ENCODE measurements at places on chromosomes 1 and 21.

DNA sequence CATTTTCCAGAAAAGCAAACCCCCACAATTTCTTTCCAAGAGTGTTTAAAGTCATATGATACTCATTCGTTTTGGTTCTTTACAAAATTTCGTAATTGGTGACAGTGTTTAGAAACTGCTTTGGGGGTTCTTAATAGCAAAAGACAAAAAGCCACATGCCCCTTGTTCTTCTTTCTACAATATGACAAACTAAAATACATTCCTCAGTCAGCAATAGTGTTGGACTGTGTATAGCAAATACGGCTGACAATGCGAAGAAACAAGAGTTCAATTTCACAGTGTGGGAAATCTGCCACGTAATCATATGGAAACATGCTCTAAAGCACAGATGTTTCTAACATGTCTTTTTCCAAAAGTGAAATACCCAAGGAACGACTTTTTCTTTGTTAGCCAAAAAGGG lies 7.6 kb upstream of the IFNAR1 start:
- DNase-seq = no peak

- peak; percentile 25 for DNase-seq
Observed at GRCh38 chr1:166119471-166119965, 47.3 kb downstream of the FAM78B start.

DNA sequence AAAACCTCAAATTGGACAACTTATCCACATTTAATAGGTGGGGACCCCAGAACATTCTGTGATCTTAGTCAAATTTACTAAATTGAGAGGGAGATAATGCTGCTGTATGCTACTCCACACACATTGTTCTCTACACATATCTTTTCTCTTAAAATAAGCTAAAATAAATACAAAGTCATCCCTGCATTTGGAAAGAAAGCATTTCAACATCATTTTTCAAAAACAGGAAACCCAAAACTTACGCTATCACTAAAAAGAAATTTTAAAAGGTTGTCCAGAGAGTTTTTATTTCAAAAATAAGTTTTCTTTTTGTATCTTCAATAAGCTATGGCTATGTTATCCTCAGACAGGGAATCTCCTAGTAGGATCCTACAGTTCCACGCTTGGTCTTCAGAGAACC lies 19.5 kb upstream of the OR6N2 start:
- no peak for DNase-seq

DNA sequence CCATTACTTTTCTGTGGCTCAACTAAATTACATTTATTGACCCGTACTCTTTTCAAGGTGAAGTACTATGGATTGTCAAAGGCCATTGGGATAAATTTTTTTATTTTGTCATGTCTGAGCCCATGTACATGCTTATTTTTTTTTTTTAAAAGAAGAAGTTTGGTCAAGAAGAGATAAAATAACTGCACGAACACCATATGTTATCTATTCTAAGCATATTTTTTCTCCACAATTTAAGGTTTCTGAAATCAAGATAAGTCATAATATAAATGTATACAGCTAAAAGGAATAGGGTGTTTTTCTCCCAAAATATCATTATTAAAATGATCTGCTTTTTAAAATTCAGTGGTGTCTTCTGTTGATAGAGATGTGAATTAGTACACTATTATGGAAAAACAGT lies 35.0 kb upstream of the SH2D1B start:
- DNase-seq = no peak

GRCh38 chr1:203252678-203253077 lies 23.2 kb upstream of the CHIT1 start:
- DNase-seq = no peak

- no peak for DNase-seq
Observed at GRCh38 chr1:99504287-99504686, 141.6 kb upstream of the PALMD start.

- no peak for DNase-seq
Observed at GRCh38 chr1:39816415-39817090, 27.9 kb upstream of the BMP8B start.

DNA sequence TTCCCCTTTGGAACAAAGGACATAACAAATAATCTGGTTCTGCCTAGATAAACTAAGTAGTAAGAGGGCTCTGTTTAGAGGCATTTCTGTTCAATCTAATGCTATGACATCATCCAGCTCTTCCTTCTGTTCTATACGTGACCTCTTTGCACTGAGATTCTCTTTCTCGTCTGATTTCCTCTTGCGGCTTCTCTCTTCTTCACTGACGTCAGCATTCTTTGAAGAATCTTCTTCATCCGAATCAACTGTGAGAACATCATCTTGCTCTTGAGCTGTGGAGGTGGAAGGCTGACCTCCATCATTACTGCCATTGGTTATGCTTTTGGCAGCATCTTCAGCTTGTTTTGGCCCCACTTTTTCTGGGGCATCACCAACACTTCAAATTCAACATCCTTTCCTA lies 130.4 kb downstream of the HS2ST1 start:
- DNase-seq = no peak

DNA sequence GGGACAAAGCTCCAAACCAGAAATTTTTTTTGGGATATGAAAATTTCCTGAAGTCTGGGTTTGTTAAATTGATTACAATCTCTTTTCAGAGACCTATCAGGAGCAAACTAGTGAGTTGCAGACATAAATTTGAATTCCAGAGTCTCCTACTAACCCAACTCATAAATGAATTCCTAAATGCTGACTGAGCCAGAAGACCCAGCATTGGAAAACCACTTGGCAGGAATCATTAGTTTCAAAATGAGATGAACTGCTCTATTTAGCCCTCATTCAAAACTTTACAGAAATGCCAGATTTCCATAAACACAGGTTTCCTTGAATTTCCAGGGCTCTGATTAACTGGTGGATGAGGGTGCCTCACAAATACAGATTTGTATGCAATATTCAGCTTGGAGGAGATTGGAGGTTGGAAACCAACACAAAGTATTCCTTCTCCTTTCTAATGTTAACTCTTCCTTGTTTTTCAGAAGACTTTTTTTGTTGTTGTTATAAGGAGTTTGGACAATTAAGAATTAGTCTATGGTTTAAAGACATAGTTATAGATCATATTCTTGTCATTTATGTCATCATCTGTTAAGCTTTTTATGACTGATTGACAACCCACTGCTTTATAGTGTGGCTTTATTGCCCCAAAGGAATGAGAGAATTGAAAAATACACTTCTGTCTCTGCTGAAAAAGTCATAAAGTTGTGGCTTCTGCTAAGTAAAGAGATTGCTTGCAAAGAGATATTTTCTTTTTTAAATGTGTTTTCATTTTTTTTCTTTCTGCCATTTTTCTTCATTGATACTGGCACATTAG lies 222.8 kb downstream of the HLX start:
- no peak for DNase-seq

DNA sequence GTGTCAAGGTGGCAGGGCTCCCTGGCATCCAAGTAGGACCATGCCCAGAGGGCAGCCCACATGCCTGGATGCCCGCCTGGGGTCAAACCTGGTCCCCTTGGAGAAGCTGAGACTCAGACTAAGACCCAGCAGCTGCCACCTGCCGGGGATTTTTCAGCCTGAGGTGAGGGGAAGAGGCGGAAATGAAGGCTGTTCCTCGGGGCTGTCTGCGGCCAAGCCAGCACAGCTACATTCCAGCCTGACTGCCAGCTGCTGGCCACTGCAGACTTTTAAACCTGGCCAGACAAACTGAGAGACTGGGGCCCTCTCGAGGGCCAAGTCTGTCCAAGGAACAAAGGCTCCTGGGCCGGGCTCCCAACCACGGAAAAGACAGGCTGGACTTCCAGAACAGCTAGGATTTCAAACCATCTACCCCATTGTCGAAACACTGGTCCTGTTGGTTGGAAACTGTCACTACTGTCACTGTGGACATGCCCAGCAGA lies 21.9 kb upstream of the PLEKHG5 start:
- DNase-seq = no peak

DNA sequence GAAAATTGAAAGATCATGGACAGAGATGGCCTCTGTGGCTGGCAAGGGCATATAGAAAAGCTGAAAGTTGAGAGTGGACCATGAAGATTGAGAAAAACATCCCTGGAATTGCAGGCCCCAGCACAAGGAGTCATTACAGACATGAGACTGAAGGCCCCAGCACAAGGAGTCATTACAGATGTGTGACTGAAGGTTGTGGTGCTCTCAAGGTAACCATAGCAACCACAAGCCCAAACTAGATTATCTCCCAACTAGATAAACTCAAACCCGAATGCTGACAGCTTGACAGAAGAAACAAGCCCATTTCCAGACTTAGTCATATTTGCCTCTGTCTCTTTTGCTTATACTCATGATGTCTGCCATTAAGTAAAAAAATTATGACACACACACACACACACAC lies 1252.1 kb upstream of the ADGRL4 start:
- no peak for DNase-seq

GRCh38 chr1:16409536-16410152 lies 27.6 kb downstream of the SPATA21 start:
- no peak for DNase-seq

- no peak for DNase-seq
Observed at GRCh38 chr1:19435851-19436455, 49.4 kb downstream of the CAPZB start.

DNA sequence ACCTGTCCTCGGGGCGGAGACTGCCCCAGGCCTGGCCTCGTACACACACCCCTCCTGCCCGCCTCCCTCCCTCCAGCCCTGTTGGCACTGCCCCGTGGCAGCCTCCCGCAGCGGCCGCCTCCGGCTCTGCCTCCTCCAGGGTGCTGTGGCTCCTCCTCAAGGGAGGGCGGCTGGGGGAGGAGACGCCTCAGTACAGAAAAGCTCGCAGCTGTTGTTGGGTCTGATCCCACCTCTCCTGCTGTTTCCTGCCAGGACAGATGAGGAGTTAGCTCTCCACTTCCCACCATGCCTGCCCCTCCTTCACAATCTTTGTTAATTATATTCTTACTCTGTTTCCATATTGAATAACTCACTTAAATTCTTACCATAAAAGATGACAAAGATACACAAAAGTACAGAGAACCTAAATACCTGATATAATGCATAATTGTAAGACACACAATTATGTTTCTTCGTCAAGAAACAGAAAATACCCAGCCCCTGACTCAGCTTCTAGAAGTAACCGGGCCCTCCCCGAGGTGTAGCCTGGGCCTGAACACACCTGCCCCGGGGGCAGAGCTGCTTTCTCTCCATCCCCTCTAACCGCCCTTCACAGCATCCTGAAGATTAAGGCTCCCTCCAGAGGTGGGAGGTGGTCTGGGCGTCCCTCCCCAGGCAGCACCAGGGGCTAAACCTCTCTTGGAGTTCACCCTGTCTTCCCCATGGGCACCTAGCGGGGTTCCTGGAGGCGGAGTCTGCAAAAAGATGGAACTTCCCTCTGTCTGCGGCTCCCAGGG lies 30.6 kb upstream of the COL6A1 start:
- peak; percentile 35 for DNase-seq

- DNase-seq = no peak
Observed at GRCh38 chr21:42939582-42940413, 14.4 kb upstream of the ERVH48-1 start.

DNA sequence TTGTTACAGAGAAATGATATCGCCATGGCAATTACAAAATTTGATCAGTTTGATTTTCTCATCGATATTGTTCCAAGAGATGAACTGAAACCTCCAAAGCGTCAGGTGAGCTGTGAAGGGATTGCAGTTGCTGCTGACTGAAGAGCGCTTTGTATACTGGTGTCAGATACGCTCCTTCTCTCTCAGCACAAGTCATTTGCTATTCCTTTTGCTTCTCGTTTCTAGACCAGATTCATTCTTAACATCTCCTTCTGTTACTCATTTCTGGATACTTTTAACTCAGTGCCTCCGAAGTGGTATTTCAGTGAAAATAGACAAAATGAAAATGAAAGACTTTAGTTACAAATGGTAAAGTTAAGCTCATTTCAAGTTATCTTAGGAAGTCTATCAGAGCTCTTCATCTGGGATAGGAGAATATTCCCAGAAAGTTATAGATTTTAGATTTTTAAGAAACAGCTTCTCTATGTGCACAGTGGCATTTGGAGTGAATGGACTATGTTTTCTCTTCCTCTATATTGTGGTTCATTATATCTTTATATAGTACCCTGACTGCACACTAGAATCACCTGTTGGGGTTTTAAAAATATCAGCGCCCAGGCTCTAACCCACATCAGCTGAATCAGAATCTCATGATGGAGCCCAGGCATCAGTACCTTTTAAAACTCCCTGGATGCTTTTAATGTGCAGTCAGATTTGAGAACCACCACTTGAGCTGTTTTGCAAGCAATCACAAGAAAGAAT lies 30.3 kb upstream of the KCNQ4 start:
- no peak for DNase-seq

DNA sequence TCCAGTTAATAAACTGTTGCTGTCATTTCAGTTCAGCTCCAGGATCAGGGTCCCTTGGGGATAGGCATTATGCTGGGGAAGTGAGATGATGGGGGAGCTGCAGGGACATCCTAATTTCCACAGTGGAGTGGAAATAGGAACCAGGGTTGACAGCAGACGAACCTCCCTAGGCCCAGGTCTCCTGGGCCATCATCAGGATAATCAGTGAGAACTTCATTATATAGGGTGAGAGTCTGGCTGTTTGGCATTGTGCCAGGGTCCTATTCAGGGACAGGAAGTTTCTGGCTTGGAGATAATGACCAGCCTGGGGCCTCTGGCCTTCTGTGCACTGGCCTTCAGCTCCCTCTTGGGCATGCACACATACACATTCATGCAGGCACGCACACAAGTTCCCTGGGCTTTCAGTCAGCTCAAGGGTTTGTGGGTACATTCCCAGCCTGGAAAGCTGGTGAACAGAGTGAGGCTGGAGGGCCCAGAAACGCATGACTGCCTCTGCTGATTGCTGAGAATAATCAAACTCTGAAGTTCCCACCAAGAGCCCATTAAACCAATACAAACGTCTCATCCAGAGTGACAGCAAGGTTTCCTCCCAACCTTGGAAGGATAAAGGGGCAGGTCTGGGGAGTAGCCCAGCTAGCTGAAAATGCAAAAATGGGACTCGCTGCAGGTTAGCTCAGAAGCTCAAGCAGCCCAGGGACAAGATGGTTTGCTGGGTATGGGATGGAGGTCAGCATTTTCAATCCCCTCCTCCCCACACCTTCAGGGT lies 13.9 kb upstream of the LRIG2 start:
- DNase-seq = peak; percentile 52

DNA sequence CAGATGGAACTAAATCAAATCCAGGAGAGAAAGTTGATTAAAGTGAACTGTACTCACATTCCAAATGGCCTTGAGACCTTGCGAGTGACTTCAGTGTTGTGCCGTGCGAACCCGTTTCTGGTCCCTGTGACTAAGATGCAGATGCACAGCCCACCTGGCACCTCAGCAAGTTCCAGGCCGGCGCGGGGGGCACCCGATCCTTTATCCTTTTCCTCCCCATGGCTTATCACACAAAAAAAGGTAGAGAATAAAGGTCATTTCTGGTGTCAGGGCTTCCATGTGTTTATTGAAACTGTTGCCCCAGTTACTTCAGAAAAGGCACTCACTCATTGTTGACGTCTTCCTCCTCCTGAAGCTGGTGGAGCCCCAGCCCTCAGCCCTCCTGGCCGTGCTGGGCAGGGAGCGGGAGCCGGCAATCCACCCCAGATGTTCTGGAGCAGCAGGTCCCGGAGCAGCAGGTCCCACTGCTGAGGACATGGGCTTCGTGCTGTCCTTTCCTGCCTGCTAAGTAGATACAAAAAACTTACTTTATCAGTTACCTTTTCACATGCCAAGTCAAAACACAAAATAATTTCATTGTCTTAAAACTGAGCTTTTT lies 53.0 kb downstream of the PCNT start:
- no peak for DNase-seq

Data from NCI-H1092 treated with DMSO at 0.1 percent for 48 hours (cell line).